ENCODE measurements at places on chromosomes 11 and 22.

DNA sequence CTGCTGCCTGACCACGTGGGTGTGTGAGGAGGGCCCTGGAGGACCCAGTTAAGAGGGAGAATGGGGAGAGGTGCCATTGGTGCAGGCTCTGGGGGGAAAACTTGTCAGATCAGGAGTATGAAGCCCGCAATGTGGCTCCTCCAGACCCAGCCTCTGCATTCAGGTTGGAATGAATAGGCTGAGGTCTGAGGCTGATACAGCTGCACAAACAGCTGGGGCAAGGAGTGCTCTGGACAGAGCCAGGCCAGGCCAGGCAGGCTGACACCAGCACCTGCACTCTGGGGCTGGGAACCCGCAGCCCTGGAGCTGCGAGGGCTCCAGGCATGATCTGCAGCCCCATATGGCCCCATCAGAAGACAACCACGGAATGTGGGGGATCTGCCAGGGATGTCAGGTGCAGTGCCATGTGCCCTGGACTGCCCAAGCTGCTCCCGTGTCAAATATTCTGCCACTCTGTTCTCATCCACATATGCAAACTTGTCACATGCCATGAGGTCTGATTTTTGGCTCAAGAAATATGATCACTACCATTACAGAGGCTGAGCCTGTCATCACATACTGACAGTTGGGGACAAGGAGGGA lies 27.2 kb upstream of the KCNJ11 start:
- DNase-seq, result no peak

GRCh38 chr11:120270386-120270785 lies 30.4 kb downstream of the POU2F3 start:
- no peak for DNase-seq

DNA sequence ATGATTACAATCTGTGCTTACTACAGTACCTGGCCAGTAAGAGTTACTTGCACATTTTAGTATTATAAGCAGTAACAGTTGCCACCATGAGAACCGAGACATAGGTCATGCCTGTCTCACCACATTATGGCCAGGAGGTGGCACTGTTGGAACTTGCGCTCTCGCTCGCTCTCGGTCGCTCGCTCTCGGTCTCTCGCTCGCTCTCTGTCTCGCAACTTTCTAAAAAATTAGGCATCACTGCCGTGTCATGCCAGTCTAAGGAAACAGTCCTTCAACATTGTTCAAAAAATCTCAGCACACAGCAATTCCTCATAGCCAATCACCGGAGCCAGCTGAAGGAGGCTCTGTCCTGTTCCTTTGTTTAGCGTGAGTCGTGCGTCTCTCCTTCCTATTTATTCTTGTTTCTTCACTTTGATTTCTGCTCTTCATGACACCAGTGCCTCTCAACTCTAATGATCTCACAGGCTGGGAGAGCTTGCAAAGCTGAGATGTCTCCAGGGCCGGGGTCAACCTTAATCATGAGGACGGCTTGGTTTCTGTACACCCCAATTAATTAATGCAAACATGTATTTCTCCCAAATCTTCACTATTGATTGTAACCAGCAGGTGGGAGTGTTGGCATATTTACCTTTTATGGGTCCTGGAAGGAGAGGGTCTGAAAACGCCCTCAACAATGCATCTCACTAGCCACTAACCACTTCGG lies 6.3 kb upstream of the ADAMTS8 start:
- peak; percentile 57 for DNase-seq

DNA sequence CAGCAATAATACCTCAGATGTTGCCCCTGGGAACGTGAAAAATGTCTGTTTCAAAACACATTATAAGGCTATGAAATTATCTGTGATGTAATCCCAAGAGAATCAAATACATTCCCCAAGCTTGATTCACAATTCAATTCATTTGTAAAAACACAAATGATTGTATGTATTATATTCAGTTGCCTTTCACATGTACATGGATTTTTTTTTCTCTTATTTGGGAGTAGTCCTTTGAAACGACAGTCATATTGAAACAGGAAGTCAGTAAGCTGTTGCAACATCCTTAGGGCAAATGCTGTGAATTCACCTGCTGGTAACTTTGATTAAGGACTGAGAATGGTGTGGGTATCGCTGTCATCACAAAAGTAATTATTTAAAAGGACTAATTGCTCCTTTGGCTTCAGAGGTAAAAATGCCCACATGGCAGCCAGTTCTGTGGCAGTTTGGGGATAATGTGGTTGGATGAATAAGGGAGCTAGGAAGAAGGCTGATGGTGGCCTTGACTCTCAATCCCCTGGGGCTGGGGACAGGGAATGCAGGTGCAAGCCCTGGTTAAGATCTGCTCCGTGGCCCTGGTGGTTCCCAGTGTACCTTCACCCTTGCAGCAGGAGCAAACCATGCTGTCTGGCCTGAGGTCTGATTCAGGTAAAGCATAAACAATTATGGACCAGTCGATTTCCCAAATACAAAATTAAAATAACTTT lies 13.2 kb downstream of the EHF start:
- DNase-seq, result no peak

DNA sequence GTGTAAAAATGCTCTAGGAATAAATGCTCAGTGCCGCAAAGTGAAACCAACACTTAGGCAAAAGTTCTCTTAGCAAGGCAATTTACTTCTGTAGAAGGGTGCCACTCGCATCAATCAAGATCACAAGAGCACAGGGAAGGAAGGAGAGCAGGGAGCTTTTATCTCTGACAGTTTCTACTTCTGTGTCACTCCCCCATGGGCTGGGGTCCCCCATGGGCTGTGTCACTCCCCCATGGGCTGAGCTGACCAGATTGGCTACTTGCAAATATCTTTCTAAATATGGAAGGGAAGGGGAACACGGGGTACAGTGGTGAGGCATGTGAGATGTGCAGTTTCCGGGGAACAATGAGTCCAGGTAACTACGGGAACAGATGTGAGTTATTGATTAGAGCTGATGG lies 397 bp downstream of the OR52N2 start:
- DNase-seq, result no peak

DNA sequence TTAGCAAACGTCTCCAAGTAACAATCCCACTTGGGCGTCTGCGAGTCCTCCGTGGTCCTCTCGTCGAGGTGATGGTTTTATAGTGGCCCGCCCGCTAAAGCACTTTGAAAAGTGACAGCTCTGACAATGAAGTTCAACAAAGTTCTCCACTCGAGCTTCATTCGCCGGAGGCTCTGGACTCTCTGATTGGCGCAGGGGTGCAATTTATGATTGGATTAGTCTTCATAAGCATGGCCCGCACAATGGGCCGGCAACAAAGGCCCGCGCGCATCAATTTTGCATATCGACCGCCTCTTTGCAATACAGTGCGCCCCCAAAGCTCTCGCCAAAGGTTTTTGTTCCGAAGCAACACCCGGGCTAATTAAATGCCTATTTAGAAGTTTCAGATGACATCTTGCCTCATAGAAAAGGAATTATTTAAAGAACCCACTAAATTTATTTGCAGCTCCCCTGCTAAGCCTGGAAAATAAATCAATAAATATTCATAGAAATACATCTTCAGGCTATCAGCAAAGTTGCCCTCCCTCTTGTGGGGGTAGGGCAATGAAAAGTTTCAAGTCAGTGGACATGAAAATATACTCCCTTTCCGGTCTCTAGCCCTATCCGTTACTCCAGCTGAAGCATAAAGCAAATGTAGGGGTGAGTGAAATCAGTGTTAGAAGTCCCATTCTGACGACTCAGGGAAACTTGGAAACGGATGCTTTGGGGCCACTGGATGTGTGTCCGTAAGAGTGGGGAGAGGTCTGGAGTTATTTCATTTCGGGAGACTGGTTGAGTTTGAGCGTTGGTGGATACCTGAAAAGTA lies at the start of gene DBX1:
TSS of gene DBX1 (minus strand) at position 51 of the 805 bp plus-strand sequence. CDS start 151 bp downstream, outside the sequence.
- no peak for DNase-seq

DNA sequence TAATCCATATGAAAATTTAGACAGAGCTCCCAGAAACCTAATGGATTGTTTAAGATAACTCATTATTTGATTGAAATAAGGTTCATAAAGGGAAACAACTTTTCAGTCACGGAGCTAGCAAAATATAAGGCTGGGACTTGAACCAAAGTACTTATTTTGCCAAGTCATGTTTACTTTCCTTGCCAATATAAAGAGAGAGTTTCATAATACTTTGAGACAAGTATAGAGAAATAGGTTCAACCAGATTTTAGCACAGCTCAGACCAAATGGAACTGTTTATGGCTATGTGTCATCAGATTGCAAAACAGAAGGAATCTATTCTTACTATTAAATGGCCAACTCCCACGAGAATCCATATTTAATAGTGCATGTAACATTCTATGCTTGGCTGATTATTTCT lies 1517.5 kb upstream of the TENM4 start:
- no peak for DNase-seq

- no peak for DNase-seq
Observed at GRCh38 chr22:44205516-44206329, 25.0 kb downstream of the PARVG start.

DNA sequence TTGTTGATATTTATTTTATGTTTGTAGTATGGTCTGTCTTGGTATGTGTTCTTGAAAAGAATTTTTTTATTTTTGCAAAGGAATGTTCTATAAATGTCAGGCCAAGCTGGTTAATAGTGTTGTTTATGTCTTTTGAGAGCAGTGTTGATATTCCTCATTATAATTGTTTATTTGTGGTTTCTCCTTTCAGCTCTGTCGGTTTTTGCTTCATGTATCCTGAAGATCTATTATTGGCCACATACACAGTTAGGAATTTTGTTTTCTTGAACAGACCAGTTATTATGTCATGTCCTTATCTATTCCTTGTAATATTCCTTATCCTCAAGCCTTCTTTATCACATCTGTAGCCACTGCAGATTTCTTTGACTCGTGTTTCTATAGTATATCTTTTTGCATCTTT lies 56.5 kb downstream of the PDHX start:
- DNase-seq, result no peak

- DNase-seq, result no peak
Observed at GRCh38 chr22:47092896-47093311, 330.5 kb downstream of the TBC1D22A start.

DNA sequence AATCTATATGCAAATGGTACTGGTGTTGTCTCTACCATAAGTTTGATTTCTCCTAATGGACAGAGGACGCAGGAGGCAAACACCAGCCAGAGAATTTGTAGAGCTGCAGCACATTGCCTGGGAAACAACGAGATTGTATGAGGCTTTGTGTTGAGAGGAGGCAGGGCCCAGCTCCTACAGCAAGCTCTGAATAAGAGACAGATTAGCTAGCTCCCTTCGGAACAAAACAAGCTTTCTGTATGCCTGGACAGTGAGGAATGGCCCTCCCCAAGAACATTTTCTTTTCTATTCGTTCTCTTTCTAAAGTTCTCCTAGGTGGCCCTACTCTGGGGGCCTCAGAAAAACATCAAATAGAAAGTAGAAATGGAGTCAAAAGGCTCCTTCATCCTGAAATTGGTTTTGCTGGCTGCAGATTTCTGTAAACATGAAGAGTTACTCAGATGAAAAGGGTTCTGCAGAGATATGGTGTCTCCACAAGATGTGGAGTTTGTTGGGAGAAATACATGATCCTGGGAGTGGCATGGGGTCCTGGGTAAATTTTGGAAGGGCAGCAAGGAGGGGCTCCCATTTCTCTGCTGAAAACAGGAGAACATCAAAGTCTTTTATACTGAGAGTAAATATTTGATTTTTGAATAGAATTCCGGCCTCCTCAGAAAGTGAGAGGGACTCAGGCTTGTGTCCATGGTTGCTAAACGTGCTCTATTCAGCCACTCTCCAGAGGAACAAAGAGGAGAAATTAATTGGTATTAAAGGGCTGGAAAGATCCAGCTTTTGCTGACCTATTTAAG lies 6.8 kb upstream of the HEPACAM start:
- DNase-seq, result no peak

DNA sequence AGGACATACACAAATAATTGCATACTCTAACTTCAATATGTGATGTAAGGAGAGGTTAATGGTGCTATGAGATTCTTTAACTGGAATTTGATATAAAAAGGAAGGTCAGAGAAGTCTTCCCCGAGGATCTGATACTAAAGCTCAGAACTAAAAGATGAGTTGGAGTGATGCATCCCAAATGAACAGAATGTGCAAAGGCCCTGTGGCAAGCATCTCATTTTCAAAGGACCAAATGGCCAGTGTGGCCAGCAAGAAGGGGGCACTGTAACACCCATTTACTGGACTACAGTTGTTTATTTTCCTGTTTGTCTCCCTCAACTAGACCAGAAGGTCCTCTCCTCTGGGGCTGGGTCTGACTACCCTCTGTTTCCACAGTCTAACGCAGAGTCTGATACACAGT lies 114.9 kb upstream of the ASPHD2 start:
- DNase-seq, result no peak

- DNase-seq, result no peak
Observed at GRCh38 chr22:49574881-49575702, 252.6 kb downstream of the BRD1 start.

GRCh38 chr11:85756401-85757200 lies 54.3 kb downstream of the SYTL2 start:
- no peak for DNase-seq

DNA sequence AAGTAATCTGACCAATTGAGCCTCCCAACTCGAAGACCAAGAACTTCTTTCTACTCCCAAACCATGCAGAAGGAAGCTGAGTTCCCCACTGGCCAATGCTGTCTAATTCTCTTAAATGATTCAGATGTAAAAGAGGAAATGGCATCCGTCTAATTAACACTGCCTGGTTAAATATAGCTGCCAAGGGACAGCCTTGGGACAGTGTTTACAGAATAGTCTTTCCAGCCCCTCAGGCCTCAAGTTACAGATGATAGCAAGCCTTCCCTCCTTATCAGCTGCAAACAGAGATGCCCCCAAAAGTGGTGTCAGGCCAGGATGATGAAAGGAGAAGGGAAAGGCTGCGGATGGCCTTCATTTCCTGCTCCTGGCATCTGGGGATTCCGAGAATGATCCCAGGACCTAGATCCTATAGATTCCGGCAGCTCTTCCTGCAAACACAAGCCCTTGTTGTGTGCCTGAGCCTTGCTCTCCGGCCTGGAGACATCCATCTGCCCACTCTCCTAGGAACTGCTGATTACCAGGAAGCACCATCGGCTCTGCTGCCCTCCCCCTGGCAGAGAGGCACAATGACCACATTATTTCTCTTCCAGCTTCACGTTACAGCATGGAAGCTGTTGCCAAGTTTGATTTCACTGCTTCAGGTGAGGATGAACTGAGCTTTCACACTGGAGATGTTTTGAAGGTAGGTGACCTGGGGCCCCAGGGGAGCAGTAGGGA lies 13.5 kb upstream of the TMA7B start:
- peak; percentile 54 for DNase-seq

- DNase-seq, result no peak
Observed at GRCh38 chr22:38968801-38969200, 11.4 kb downstream of the APOBEC3A start.

DNA sequence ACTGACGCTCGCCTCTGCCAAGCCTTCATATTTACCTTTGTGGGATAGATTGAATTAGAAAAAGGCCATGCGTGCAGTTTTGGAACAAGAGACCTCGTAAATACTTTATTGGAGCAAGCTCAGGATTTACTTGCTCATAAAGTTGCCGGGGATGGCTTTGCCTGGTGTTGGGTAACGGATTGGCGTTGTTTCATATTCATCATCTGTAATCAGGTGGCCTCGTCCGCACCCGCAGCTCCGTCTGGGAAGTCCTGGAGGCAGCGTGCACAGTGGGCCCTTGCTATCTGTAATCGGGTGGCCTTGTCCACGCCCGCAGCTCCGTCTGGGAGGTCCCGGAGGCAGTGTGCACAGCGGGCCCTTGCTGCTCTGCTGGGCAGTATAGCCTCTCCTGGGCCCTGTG lies 1209.3 kb downstream of the BRD1 start:
- DNase-seq, result no peak

Data from SHP77 treated with DMSO at 0.1 percent for 48 hours (cell line).